Amniotic stem cell (primary cell): ENCODE measurements at places on chromosomes 5 and 9.
A peak's percentile ranks its signal among the peaks of the same experiment; 100 is the strongest.

DNA sequence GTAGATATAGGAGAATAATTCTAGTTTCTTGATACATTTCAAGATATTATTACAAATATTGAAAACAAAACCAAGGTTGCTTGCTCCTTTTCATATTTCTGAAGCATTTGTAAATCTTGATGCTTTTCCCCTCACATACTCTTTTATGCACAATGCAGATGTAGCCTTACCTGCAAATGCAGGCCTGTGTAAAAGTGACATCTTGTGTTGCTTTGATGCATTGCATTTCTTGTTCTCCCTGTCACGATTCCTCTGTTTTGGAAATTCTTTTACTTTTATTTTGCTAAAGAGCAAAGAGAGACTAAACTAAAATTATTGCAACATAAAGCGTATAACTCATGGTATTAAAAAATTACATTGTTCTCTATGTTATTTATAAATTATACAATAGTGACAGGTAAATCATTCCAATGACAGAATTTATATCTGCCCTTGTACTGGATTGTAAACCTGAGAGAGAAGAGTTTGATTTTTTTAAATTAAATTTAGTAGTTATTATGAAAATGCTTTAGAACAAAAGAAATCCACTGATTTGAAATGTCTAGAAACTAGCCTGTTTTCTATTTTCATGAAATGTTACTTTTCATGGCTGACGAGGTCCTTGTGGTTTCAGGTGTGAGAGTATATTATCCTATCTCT, 970.0 kb downstream of the MAT2B start:
- peak; percentile 21 for DNase-seq

- DNase-seq, result no peak
Observed at GRCh38 chr5:14415024-14415697, 166.4 kb upstream of the OTULINL start.

- no peak for DNase-seq
Observed at GRCh38 chr5:115751176-115751575, 65.3 kb downstream of the CDO1 start.

- DNase-seq, result no peak
Observed at GRCh38 chr5:53749621-53750020, 189.2 kb downstream of the NDUFS4 start.

DNA sequence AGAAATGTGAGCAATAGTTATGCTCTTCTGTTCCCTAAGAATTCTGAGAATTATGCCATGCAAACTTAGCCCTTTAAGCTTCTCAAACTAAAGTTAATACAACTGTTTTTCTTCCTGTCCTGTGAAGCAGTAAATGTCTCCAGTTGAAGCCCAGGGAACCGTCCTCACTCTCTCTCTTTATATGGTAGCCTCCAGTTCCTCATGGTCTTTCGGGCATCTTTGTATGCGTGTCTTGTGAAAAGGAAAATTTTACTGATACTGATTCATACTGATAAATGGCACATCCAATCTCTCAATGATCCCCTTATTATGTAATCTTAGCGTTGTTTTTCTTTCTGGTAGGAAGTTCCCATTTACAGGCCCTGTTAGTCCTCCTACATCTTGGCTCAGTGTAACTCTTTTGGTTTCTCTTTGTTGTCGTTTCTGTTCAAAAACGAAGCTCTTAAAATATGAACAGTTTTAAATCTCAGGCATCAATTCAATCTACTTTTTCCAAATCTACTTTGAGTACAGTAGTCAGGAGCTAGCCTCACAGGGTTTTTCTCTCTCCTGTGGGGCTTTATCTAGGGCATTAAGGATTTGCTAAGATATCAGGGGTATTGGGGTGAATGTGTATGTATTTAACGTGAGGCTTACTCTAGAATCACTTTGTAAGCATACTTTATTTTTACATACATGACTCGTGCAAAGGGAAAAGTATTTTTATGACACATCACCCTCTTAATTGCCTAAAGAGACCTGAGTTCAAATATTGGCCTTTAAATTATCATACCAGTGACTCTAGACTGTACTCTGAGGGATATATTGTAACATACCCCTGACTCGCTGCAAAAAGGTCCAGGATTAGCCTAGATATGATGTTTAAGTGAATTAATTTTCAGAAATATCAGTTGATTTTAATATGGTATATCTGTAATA, 258.0 kb downstream of the NR3C1 start:
- DNase-seq, result no peak

GRCh38 chr9:37998881-37999587, 70.0 kb downstream of the SHB start:
- no peak for DNase-seq

DNA sequence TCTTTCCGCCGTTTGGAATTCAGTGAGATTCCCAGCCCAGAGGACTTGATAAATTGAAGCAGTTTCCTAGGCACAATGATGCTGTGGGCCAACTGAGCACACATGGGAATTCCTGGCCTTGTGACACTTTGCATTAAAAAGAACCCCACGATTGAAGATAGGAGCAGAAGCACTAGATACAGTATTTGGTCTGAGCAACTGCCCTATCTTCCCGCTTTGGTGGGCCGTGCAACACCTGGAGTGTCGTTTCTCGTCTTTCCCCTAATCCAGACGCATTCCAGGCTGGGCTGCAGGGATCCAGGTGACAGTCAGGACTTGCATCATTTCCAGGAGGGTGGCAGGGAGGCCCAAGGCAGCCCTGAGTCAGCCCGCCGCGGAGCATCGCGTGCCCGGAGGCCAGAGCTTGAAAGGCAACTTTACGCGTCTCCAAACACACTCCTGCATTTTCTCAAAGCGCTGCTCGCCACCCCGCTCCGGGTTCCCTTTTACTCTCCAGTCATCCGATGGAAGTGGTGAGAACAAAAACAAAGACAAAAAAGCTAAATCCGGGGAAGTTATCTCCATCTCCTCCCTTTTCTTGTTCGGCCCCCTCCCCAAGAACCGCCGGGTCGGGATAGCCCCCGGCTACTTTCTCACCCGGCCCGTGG, 753 bp upstream of the STC2 start:
- peak; percentile 59 for DNase-seq

- DNase-seq, result peak; percentile 68
Observed at GRCh38 chr9:101311758-101312420, 72.9 kb downstream of the BAAT start.

GRCh38 chr9:77546376-77546950, 101.7 kb downstream of the GNA14 start:
- DNase-seq, result no peak

GRCh38 chr5:115798252-115798651, 18.2 kb downstream of the CDO1 start:
- no peak for DNase-seq

GRCh38 chr5:177491429-177491945, 5.9 kb downstream of the PDLIM7 start:
- no peak for DNase-seq

- no peak for DNase-seq
Observed at GRCh38 chr5:72661405-72661804, 154.2 kb upstream of the ZNF366 start.

DNA sequence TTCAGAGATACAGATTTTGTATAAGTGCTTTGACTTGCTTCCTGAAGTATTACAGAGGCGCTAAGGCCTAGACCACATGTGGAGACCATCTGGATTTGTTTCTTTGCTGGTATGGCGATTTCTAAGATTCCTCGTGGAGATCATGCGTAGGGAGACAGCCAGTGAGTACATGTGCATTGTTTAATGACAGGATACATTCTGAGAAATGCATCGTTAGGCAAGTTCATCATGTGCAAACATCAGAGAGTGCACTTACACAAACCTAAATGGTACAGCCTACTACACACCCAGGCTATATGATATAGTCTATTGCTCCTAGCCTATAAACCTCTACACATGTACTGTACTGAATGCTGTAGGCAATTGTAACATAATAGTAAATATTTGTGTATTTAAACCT, 16.5 kb upstream of the CEP120 start:
- no peak for DNase-seq

DNA sequence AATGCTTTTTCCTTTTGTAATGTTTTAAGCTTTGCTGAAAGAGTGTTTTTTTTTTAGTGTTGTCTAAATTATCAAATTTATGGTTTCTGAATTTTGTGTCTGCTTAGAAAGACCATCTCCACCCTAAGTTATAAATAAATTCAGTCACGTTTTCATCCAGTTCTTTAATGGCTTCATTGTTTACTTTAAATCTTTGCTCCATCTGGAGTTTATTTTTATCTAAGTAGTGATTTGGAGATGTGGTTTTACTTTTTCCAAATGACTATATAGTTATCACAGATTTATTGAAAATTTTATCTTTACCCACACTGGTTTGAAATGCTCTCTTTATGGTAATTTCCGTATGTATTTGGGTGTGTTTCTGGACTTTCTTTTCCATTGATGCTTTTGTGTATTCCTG, 577.2 kb upstream of the ZNF608 start:
- no peak for DNase-seq

DNA sequence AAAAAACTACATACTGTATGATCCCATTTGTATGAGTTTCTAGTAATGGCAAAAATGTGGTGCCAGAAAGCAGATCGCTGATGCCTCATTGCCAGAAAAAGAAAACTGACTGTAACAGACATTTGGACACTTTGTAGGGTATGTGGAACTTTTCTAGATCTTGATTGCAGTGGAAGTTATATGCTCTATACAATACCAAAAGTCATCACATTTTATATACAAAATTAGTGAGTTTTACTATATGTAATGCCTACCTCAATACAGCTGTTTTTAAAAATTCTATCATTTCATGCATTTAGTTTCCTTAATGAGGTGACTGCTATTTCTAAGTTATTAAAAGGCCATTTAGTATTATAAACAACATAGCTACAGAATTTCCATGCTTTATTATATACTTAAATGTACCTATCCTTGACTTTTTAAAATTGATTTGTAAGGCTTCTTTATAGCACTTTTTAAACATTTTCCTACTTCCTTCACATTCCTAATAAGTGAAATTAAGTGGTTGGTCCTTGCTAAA, 199.9 kb downstream of the CWC27 start:
- no peak for DNase-seq

DNA sequence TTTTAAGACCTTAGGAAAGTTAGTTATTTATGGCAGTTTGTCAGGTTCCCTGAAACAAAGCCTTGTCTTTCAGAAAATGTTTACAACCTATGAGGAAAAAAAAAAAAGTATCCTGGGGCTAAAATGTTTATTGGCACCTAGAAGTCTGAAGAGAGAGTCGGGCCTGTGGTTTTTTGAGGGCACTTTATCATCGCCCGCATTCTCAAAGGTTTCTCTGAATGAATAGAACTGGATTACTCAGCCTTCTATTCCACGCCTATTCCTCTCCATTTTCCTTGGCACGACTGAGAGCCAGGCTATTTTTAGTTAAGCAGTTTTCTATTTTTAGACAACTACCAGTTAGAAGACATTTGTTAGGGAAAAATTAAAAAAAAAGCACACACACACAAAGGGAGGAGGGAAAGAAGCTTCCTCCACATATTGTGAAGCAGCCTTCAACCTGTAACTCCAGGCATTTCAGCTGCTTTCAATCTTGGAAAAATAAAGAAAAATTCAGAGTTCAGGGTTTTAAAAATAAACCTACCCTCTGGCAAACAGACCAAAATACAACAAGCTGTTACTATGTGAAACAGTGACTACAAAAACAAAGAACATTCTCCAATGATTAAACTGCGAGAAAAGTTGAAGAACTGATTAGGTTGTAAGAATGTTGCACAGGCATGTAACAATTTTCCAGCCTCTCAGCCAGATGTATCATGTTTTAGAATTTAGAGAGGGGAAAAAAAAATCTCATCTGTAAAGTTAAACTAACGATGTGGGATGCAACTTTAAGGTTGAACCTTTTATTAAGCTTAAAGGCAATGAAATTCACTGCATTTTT, 97.0 kb downstream of the MEF2C start:
- peak; percentile 91 for DNase-seq

DNA sequence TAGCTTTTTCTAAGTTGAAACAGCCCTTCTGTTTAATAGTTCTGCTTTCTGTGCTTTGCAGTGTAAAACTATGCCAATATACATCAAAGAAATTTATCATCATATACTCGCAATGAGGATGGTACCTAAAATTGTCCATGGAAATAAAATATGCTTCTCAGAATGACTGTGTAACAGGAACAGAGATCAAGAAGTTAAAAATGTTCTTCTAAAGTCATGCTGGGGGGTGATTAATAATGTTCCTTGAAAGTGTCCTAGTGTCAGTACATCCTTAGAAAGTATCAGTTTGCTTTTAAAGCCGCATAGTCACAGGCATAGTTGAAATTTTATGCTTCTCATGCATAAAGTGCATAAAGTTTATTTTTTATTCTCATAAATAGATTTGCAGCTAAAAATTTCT, 4.0 kb upstream of the LRRC70 start:
- no peak for DNase-seq
